NT2/D1 (cell line): ENCODE measurements at places on chromosomes 13 and 19.

DNA sequence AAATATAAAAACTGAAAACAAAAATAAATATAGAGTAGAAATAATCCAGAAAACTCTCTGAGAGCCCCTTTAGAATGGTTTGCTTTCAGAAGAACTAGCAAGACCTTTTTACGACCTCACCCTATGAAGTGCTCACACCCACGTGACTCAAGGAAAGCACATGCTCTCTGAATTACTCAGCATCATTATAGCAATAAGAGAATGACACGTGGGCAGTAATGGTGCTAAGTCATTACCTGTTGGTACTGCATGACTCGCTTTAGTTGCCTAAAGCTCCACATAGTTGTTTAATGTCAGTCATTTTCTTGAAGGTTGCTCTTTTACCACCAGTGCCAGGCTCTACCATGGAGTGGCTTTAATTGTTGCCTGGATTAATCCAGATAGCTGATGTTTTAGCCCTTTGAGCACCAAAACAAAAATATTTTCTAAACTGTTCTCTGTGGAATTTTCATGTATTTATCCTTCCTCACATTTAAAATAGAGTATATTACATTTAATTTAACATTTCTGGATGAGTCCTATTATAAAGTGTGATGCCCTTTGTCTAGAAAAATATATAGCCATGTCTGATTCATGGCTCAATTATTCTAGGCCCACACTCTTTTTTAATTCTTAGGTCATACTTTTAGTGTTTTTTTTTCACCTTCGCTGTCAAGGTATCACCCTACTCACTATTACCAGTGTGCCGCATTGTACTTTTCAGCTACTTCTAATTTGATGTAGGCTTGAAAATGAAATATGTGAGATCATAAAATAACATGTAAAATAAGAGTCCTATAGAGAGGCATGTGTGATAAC is 56.8 kb downstream of the THSD1 start:
- DNase-seq: no peak

DNA sequence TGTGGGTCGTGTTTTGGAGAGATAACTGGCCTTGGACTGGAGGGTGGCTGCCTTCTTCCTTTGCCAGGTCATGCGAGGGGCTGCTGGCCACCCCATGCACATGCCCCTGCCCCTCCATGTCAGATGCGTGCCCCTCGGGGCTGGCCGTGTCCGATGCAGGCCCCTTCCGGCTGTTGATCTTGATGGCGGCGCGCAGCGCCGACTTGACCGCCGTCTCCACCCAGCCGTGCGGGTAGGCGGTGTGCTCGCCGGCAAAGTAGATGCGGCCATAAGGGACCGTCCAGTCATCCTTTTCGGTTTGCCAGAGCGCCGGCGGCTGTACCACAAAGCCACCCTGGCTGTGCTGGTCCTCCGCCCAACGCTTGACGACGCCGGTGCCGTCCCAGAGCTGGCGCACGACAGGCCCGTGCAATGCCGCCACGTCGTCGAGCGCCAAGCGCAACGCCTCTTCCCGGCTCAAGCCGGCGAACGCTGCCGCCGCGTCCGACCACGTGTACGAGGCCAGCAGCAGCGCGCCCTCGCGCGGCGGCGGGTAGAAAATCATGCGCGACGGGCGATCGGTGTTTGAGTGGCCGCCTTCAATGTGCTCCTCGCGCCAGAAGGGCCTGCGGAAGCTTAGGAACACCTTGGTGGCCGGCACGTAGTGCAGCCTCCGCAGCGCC is 6.9 kb downstream of the IL4I1 start:
- no peak for DNase-seq

GRCh38 chr13:100751826-100752225 is 77.2 kb upstream of the TMTC4 start:
- no peak for DNase-seq

- no peak for DNase-seq
These were observed 393.8 kb downstream of the LIG4 start for GRCh38 chr13:107821492-107821891.

- DNase-seq: no peak
These were observed 39.6 kb downstream of the ANKRD10 start for GRCh38 chr13:110875241-110875640.

- peak; percentile 77 for DNase-seq
These were observed 44.1 kb upstream of the RANBP3 start for GRCh38 chr19:6021878-6022569.

DNA sequence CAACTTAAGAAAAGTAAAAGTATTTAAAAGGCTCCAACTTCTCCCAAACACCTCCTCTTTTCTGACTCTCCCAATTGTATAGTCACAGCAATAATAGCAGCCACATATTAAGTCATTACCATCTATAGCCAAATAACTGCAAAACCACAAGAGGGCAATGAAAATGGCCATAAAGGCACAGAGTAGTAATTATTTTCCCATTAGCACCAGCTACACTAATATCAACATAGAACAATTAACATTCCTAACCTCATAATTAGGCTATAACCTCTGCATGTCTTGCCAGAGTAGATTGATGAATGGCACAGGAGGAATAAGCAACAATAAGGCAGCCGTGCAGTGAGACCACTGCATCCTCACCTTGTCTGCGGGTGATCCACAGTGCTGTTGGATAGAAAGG is 226.4 kb upstream of the SERP2 start:
- no peak for DNase-seq

DNA sequence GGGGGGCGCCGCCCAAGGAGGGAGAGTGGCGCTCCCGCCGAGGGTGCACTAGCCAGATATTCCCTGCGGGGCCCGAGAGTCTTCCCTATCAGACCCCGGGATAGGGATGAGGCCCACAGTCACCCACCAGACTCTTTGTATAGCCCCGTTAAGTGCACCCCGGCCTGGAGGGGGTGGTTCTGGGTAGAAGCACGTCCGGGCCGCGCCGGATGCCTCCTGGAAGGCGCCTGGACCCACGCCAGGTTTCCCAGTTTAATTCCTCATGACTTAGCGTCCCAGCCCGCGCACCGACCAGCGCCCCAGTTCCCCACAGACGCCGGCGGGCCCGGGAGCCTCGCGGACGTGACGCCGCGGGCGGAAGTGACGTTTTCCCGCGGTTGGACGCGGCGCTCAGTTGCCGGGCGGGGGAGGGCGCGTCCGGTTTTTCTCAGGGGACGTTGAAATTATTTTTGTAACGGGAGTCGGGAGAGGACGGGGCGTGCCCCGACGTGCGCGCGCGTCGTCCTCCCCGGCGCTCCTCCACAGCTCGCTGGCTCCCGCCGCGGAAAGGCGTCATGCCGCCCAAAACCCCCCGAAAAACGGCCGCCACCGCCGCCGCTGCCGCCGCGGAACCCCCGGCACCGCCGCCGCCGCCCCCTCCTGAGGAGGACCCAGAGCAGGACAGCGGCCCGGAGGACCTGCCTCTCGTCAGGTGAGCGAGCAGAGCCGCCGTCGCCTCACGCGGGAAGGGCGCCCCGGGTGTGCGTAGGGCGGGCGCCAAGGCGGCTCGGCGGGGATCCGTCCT is at the start of gene RB1:
Gene RB1 (plus strand): TSS at position 393 of the 784 bp plus-strand sequence. CDS start 162 bp downstream, at position 555.
- peak; percentile 38 for DNase-seq

DNA sequence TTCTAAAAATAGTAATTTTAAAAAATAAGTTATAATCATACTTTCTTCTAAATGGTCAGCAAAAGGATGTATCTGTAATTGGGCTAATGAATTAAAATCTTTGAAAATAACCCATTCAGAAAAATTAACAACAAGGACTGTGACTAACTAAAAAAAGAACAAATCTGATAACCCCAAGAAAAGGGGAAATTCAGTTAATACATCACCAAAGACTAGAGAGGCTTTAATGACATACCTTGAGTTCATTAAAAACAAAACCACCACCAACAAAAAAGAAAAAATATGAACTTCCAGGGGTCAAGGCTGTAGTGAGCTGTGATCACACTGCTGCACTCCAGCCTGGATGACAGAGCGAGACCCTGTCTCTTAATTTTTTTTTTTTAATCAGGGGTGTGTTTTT is 121.8 kb downstream of the TBC1D4 start:
- DNase-seq: no peak

GRCh38 chr13:87680298-87680697 is 9.1 kb downstream of the SLITRK5 start:
- DNase-seq: no peak

GRCh38 chr19:38070573-38070972 is 153.4 kb downstream of the DPF1 start:
- DNase-seq: no peak

- DNase-seq: no peak
These were observed 515.4 kb downstream of the DCT start for GRCh38 chr13:93964146-93964512.

DNA sequence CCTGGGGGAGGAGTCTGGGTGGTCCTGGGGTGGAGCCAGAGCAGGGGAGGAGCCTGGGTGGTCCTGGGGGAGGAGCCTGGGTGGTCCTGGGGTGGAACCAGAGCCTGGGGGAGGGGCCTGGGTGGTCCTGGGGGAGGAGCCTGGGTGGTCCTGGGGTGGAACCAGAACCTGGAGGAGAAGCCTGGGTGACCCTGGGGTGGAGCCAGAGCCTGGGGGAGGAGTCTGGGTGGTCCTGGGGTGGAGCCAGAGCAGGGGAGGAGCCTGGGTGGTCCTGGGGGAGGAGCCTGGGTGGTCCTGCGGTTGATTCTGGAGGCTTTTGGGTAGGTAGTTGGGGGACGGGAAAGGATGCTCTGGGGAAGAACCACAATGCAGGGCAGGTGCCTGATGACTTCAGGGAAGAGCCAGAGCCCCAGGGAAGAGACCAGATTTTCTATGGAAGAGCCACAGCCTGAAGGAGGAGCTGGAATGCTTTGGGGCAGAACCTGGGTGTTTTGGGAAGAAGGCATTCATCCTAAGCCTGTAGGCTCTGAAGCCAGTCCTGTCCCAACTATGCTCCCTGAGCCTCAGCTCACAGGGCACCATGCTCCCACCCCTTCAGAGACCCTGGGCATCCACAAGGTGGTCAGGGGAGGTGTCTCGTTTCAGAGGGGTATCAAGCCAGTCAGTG is 15.0 kb downstream of the MRPS12 start:
- no peak for DNase-seq

DNA sequence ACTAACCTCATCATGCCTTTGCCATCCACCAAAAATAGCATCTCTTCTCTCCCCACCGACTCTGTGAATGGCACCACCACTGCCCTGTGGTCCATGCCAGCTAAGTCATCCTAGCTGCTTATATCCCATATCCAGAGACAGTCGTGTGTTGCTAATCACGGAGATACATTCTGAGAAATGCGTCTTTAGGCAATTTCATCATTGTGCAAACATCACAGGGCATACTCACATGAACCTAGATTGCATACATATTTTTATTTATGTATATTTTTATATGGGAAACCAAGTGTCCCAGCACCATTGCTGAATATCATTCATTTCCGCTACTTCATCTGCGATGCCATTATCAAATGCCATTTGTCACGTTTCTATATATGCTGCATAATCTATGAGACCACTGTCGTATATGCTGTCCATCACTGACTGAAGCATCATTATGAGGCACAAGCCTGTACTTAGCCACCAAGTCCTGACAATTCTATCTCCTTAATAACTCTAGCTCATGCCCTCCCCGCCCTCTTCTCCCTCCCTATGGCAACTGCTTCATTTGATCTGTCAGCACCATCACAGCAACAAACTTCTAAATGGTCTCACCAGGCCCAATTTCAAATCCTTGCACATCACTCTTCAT is 104.2 kb downstream of the HSPH1 start:
- no peak for DNase-seq

DNA sequence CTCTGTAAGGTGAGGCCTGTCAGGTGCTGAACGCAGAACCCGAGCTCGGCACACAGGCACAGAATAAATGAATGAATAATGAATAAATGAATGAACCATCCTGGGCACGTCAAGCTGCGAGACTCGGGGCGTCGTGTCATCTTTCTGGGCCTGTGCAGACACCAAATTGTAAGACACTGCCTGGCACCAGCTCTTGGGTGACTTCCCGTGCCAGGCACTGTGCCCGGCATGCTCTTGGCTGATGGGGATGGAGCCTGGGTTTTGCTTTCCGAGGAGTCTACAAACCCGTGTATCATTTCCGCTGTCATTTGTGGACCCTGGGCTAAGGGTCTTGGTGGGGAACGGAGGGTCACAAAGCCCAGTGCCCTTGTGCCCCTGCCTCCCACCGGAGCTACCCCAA is 43.9 kb downstream of the CELF5 start:
- no peak for DNase-seq
